ENCODE measurements at places on chromosomes 11 and 22. TPM values are rescaled to one million over a fixed set of nuclear protein-coding genes. Genes with fewer than 3 reads are reported as not detected.

Gene PRODH
- total RNA-seq = 0.94 TPM

Gene CHRM1
- total RNA-seq = 12.3 TPM

Gene POTEH
- total RNA-seq = not detected

Gene CNTF
- total RNA-seq = 2.7 TPM

Gene FAM83F
- 0.78 TPM for total RNA-seq

Gene FGF4
- total RNA-seq = not detected

Gene STK33
- 9.5 TPM for total RNA-seq

Gene MMP20
- not detected for total RNA-seq

Gene C11orf86
- total RNA-seq = not detected

Gene JHY
- 6.2 TPM for total RNA-seq

Gene PLXNB2
- total RNA-seq = 46.0 TPM

Gene SCO2
- total RNA-seq = 0.78 TPM

Gene PRG2
- total RNA-seq = not detected

Gene CRYBB3
- not detected for total RNA-seq

Gene RNF26
- total RNA-seq = 1.6 TPM

Gene THY1
- total RNA-seq = 25.4 TPM

Gene AGBL2
- 0.78 TPM for total RNA-seq

Gene SCGB1C1
- not detected for total RNA-seq

Gene MRGPRF
- 2.3 TPM for total RNA-seq

Gene FIBIN
- total RNA-seq = 7.8 TPM

Gene FJX1
- 78.8 TPM for total RNA-seq

Gene GUCY1A2
- total RNA-seq = 183 TPM

Gene PKP3
- under 0.01 TPM for total RNA-seq

Gene MMP8
- total RNA-seq = 0.16 TPM

Gene TMEM86A
- total RNA-seq = 6.9 TPM

Gene APOBEC3H
- total RNA-seq = not detected

Gene SPON1
- total RNA-seq = 31.5 TPM

Gene SULT4A1
- total RNA-seq = 51.6 TPM

Gene LARGE2
- 0.16 TPM for total RNA-seq

Gene SOX10
- total RNA-seq = 1.9 TPM

Gene OR8D1
- not detected for total RNA-seq

Gene EFCAB6
- 8.3 TPM for total RNA-seq

Gene OR51E2
- not detected for total RNA-seq

Gene PIWIL4
- 5.8 TPM for total RNA-seq

Gene PKNOX2
- total RNA-seq = 5.3 TPM

Gene IL10RA
- 6.7 TPM for total RNA-seq

Gene PRDX5
- 93.0 TPM for total RNA-seq

Gene PANX3
- total RNA-seq = not detected

Gene SCGB1A1
- not detected for total RNA-seq

Gene C1QTNF4
- total RNA-seq = 16.7 TPM

Gene NRXN2
- total RNA-seq = 219 TPM

Gene DUSP8
- 5.6 TPM for total RNA-seq

Gene POU2AF1
- not detected for total RNA-seq

Gene APOA4
- total RNA-seq = not detected

Gene IGLL1
- total RNA-seq = not detected

Gene GP1BB
- 21.8 TPM for total RNA-seq

Gene MS4A4E
- total RNA-seq = not detected

Gene MMP13
- total RNA-seq = not detected

Gene KRTAP5-8
- total RNA-seq = 0.31 TPM

Gene MMP7
- total RNA-seq = 0.47 TPM

Measured in occipital lobe (tissue), 3 donors.